ENCODE measurements at places on chromosomes 7 and 10. TPM values are rescaled to one million over a fixed set of nuclear protein-coding genes. Genes with fewer than 3 reads are reported as not detected.

GRCh38 chr10:71279590-71280170 lies 39.4 kb upstream of the SLC29A3 start:
- DNase-seq: no peak
- H3K4me1 ChIP-seq: no peaks in the 10 kb centered on the region
- no peak overlapping the region for H3K27ac ChIP-seq

GRCh38 chr10:111246814-111247452 lies 170.1 kb downstream of the ADRA2A start:
- no peaks in the 10 kb centered on the region for H3K36me3 ChIP-seq
- H3K27ac ChIP-seq: no peak overlapping the region
- no peak for DNase-seq

GRCh38 chr10:97798958-97799610 lies 27.3 kb upstream of the SFRP5 start:
- no peaks in the 10 kb centered on the region for H3K27me3 ChIP-seq
- H3K36me3 ChIP-seq: no peaks in the 10 kb centered on the region
- H3K4me1 ChIP-seq: no peaks in the 10 kb centered on the region

DNA sequence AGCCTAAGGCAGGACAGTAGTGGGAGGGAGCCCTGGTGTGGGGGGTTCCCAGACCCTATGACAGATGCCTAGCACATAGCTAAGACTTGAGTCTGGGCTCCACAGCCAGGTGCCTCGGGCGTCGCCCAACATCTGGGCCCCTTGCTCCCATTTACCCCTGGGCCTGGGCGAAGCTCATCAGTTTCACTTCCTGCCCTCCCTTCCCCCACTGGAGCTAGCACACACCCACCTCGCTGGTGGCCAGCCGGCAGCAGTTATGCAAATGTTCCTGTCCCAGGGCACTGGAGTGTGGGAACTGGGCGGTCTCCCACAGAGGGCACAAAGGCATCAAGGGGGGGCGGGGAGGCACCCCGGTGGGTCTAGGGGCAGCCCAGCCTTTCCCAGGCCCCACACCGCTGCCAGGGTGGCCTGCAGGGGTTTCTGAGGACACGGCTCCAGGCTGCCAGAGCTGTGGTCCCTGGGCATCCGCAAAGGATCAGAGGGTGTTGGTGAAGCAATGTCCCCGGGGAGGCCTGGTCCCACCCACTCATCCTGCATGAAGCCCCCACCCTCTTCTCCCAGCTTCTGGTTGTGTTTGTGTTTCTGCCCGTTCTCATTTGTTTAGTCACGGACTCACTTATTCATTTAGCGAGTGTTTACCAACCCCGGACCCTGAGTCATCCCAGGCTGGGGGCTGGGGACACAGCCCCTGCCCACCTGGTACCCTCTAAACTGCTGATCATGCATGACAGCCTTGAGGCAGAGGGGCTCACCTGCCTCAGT lies 20.4 kb downstream of the SH2B2 start:
- no peaks in the 10 kb centered on the region for H3K27me3 ChIP-seq
- H3K36me3 ChIP-seq: no peaks in the 10 kb centered on the region
- H3K4me3 ChIP-seq: no peak overlapping the region
- DNase-seq: no peak

- no peaks in the 10 kb centered on the region for H3K27me3 ChIP-seq
- DNase-seq: peak; percentile 37
- peak overlapping the region; percentile 68 for H3K27ac ChIP-seq
- no peak overlapping the region for H3K4me3 ChIP-seq
- H3K36me3 ChIP-seq: no peaks in the 10 kb centered on the region
These were observed 160.4 kb upstream of the RHEB start for GRCh38 chr7:151679881-151680612.

- H3K4me1 ChIP-seq: peaks cover 14% of the 10 kb centered on the region
- no peak overlapping the region for H3K4me3 ChIP-seq
- no peaks in the 10 kb centered on the region for H3K36me3 ChIP-seq
- no peaks in the 10 kb centered on the region for H3K27me3 ChIP-seq
These were observed 533.0 kb upstream of the GALNT17 start for GRCh38 chr7:70598976-70599375.

DNA sequence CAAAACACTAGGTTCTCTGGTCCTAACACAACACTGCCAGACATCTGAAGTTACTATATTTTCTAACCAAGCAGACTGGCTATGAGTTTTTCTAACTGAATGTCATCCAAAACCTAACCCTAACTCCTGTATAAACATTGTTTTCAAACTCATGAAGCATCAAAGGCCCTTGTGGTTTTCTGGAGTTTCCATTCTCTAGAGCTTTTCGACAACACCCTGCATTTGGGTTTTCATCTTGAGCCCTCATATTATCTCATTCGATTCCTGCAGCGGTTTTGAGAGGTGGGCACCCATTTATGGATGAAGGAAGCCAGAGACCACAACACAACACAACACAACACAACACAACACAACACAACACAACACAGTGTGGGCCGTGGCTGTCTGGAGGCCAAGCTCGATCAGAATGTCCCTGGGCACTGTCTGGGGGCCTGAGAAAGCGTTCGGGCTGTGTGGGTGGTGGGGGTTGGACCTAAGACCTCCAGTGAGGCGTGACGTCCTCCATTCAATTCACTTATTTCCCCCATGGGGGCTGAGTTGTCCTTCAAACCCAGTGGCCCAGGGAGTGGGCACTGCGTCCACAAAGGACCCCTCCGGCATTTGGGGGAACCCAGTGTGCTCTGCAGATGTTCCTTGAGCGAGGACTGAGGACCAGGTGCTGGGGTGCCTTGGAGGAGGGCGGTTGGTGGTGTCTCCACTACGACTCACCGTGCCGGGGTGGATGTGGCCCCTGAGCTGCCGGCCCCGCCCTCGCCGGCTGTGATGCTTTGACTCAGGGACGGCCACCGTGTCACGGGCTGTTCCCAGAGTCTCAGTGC lies 490.4 kb downstream of the DNAJB6 start:
- no peaks in the 10 kb centered on the region for H3K27me3 ChIP-seq
- no peak for DNase-seq
- H3K4me1 ChIP-seq: no peaks in the 10 kb centered on the region
- H3K4me3 ChIP-seq: no peak overlapping the region
- H3K36me3 ChIP-seq: no peaks in the 10 kb centered on the region

GRCh38 chr10:61904733-61905725 lies 3.5 kb downstream of the ARID5B start:
- DNase-seq: no peak
- H3K36me3 ChIP-seq: no peaks in the 10 kb centered on the region
- no peak overlapping the region for H3K4me3 ChIP-seq
- H3K4me1 ChIP-seq: no peaks in the 10 kb centered on the region
- no peaks in the 10 kb centered on the region for H3K27me3 ChIP-seq
- peak overlapping the region; percentile 97 for H3K27ac ChIP-seq

GRCh38 chr7:117875566-117875965 lies 2.3 kb upstream of the CTTNBP2 start:
- H3K4me1 ChIP-seq: peaks cover 23% of the 10 kb centered on the region
- H3K36me3 ChIP-seq: no peaks in the 10 kb centered on the region
- no peak for DNase-seq
- H3K27me3 ChIP-seq: no peaks in the 10 kb centered on the region

DNA sequence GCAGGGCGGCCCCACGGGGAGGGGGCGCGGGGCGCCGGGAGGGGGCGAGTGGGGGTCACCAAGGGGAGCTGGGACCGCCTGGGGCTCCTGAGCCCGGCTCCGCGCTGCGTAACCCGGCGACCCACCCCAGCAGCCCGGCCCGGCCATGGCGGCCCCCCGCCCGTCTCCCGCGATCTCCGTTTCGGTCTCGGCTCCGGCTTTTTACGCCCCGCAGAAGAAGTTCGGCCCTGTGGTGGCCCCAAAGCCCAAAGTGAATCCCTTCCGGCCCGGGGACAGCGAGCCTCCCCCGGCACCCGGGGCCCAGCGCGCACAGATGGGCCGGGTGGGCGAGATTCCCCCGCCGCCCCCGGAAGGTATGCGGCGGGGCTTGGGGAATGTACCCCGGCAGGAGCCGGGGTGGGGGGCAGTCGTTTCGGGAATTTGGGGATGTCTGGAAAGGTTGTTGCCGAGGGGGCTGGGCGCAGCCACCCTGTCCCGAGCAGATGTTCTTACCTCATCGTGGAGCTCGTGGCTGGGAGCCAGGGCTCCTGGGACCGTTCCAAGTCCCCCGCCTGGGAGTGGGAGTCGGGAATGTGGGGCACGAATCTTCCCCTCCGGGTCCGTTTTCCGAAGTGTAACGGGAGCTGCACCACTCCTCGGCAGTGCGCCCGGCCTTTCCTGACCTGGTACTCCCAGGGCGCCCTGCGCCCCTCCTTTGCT lies 431 bp downstream of the ZYX start:
- H3K4me3 ChIP-seq: peak overlapping the region; percentile 90
- peaks cover 15% of the 10 kb centered on the region for H3K36me3 ChIP-seq
- peaks cover 77% of the 10 kb centered on the region for H3K4me1 ChIP-seq
- H3K27me3 ChIP-seq: no peaks in the 10 kb centered on the region

GRCh38 chr7:46776790-46777189 lies 805.1 kb downstream of the TNS3 start:
- H3K27me3 ChIP-seq: no peaks in the 10 kb centered on the region
- DNase-seq: no peak
- H3K27ac ChIP-seq: no peak overlapping the region
- H3K36me3 ChIP-seq: no peaks in the 10 kb centered on the region

GRCh38 chr7:1579481-1580421 lies 9.9 kb upstream of the PSMG3 start:
- no peaks in the 10 kb centered on the region for H3K27me3 ChIP-seq
- no peaks in the 10 kb centered on the region for H3K36me3 ChIP-seq
- no peaks in the 10 kb centered on the region for H3K4me1 ChIP-seq
- no peak overlapping the region for H3K27ac ChIP-seq

DNA sequence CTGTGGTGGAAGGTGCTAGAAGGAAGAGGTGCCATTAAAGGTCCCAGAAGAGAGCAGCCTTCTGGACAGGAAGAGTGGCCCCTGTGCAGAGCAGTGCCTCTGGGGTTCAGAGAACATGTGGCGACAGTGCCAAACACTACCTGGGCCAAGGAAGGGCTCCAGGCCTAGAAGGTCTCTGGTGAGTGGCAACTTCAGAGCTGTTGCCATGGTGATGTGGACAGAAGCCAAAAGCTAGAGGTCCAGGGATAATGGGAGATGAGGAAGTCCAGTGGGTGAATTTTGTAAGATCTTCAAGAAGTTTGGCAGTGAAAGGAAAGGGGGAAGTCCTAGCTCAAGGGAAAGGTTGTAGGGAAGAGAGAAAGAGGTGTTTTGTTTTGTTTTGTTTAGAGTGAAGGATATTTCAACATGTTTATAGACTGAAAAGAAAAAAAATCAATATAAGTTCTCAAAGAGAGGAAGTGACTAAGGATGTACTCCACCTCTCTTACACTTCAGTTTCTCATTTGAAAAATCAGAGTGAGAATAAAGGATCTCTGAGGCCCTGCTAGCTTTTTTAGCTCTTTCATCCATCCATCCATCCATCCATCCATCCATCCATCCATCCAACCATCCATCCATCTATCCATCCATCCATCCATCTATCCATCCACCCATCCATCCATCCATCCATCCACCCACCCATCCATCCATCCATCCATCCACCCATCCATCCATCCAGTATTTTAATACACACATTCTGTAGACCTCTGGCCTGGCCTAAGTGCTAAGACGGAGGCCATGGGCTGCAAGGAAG lies 77.1 kb upstream of the DUSP5 start:
- H3K27ac ChIP-seq: no peak overlapping the region
- no peaks in the 10 kb centered on the region for H3K4me1 ChIP-seq
- no peak for DNase-seq
- no peaks in the 10 kb centered on the region for H3K36me3 ChIP-seq
- no peaks in the 10 kb centered on the region for H3K27me3 ChIP-seq

DNA sequence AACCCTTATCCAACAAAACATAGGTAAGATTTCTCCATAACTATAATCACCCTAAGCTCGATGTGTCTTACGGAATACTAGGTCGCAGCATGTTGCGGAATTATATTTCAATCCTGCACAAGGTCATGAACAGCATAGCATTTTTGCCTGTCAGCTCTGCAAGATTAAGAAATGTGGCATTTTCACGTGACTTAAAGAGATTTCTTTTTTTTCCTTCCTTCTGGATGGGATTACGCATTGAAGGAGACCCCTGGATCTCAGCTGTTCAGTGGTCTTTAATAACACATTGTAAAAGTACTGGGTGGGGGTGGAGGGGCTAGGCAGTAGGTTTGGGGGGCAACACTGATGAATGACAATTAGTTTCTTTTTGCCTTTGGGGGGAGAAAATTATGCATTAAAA lies 106.7 kb downstream of the CUBN start:
- H3K4me1 ChIP-seq: no peaks in the 10 kb centered on the region
- no peak overlapping the region for H3K4me3 ChIP-seq
- no peak for DNase-seq
- H3K36me3 ChIP-seq: no peaks in the 10 kb centered on the region
- H3K27ac ChIP-seq: peak overlapping the region; percentile 62

- H3K27ac ChIP-seq: no peak overlapping the region
- H3K36me3 ChIP-seq: no peaks in the 10 kb centered on the region
- H3K4me1 ChIP-seq: no peaks in the 10 kb centered on the region
- H3K4me3 ChIP-seq: no peak overlapping the region
These were observed 371.6 kb upstream of the MKI67 start for GRCh38 chr10:128497660-128498377.

- no peak for DNase-seq
- no peak overlapping the region for H3K27ac ChIP-seq
- H3K4me3 ChIP-seq: no peak overlapping the region
- no peaks in the 10 kb centered on the region for H3K27me3 ChIP-seq
These were observed 119.3 kb downstream of the CALN1 start for GRCh38 chr7:72292794-72293193.

DNA sequence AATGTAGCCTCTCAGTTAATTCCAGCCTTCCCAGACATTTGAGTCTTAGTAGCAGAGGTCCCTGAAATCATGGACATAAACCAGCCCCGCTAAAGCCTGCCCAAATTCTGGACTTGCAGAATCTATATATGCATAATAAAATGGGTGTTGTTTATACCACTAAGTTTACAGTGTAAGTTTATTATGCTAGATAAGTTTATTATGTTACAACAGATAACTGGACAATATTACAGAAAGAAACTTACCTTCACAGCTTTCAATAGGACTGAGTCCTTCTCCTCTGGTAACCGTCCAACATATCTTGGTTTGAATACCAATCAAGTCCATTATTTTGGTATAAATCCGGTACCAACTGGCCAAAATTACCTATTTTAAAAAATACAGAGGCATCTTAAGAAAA lies 26.2 kb downstream of the DPY19L1 start:
- no peaks in the 10 kb centered on the region for H3K27me3 ChIP-seq
- no peaks in the 10 kb centered on the region for H3K4me1 ChIP-seq
- H3K27ac ChIP-seq: no peak overlapping the region

DNA sequence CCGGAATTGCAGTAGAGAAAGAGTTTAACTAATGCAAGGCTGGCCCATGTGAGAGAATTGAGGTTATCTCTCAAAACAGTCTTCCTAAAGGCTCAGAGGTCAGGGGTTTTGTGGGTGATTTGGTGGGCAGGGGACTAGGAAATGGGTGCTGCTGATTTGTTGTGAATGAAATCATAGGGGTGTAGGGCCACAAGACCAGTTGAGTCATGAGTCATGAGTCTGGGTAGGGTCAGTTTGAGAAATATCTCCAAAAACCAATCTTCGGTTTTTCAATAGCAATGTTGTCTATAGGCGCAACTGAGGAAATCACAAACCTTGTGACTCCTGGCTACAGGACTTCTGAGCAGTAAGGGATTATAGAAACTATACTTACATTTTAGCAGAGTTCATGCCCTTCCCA lies 460.0 kb upstream of the NRP1 start:
- no peak overlapping the region for H3K27ac ChIP-seq
- no peak overlapping the region for H3K4me3 ChIP-seq
- H3K36me3 ChIP-seq: no peaks in the 10 kb centered on the region
- no peak for DNase-seq
- H3K4me1 ChIP-seq: peaks cover 7% of the 10 kb centered on the region

Gene NPY
- total RNA-seq: not detected

Gene FFAR4
- total RNA-seq: 0.36 TPM

Gene TTYH3
- total RNA-seq: 10.7 TPM

Gene SPDYE2B
- total RNA-seq: not detected

Gene SLC16A12
- 3.9 TPM for total RNA-seq

Gene CDHR3
- total RNA-seq: 21.3 TPM

Gene CLCN1
- total RNA-seq: 0.14 TPM

Gene SCRN1
- 44.5 TPM for total RNA-seq

Gene DNAJC12
- total RNA-seq: 10.7 TPM

Gene GRID1
- 4.7 TPM for total RNA-seq

Gene C10orf53
- not detected for total RNA-seq

Gene ECD
- 28.5 TPM for total RNA-seq
